ENCODE measurements at places on chromosomes 4 and X. TPM values are rescaled to one million over a fixed set of nuclear protein-coding genes. Genes with fewer than 3 reads are reported as not detected.

The PLAC1 gene
- not detected for polyA plus RNA-seq

The NUDT10 gene
- polyA plus RNA-seq: 2.2 TPM

The PDZD11 gene
- polyA plus RNA-seq: 75.8 TPM

The MAGEE1 gene
- 1.1 TPM for polyA plus RNA-seq

The NXF2 gene
- not detected for polyA plus RNA-seq

The KLB gene
- polyA plus RNA-seq: 0.06 TPM

The UTP3 gene
- polyA plus RNA-seq: 20.7 TPM

The TAF7L gene
- polyA plus RNA-seq: not detected

The MMGT1 gene
- 6.3 TPM for polyA plus RNA-seq
